ENCODE measurements at places on chromosomes 1 and 21.

DNA sequence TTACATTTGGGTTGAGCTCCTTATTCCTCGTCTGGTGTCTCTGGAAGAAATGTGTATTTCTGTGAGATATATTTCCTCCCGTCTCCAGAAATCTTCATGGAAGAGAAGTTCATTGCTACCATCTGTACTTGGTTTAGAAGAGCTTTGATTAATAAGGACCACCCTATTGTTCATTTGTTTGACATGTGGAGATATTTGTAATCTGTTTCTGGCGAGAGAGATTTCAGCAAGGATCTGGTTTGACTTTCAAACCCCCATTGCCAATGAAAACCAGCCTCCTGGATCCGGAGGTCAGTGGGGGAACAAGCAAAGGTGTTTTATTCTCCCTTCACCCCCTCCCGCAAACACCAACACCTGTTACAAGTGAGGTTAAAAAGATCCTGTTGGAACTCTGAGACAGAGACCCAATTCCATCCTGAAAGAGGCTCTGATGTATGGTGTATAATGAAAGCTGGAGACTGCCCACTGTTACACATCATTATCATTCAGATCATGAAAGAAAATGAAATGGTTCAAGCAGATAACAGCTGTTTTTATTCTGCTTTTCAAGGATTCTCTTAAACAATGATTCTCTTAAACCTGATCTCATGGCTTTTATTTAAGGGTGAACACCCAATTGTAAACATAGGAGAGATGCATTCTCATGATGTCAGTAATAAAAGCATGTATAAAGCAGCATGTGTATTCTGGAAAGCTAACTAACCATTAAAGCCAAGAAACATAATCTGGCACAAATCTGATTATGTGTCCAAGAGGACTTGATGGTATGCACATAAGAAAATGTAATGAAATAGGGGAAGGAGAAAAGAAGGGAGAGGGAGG lies 393.5 kb upstream of the ADGRL2 start:
- no peak for DNase-seq

GRCh38 chr21:44380876-44381275 lies 27.5 kb downstream of the TRPM2 start:
- DNase-seq = no peak

GRCh38 chr1:41108696-41109275 lies 87.3 kb upstream of the SLFNL1 start:
- no peak for DNase-seq

DNA sequence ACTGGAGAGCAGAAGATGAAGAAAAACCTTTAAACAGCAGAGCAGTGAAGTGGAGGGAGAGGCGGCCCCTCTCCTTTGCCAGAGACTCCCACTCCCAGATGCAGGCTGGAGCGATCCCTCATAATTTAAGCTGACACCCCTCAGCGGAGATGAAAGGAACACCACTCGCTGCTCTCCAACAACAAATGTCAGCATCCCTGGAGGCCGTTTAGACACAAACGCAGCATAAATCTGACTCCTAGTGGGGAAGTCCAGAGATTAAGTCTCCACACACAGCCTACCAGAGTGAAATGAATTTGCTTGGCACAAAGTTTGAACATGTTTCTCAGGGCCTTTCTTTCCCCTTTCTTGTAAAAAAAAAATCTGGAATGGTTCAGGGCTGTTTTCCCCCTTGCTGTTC lies 137.8 kb downstream of the LMX1A start:
- no peak for DNase-seq

DNA sequence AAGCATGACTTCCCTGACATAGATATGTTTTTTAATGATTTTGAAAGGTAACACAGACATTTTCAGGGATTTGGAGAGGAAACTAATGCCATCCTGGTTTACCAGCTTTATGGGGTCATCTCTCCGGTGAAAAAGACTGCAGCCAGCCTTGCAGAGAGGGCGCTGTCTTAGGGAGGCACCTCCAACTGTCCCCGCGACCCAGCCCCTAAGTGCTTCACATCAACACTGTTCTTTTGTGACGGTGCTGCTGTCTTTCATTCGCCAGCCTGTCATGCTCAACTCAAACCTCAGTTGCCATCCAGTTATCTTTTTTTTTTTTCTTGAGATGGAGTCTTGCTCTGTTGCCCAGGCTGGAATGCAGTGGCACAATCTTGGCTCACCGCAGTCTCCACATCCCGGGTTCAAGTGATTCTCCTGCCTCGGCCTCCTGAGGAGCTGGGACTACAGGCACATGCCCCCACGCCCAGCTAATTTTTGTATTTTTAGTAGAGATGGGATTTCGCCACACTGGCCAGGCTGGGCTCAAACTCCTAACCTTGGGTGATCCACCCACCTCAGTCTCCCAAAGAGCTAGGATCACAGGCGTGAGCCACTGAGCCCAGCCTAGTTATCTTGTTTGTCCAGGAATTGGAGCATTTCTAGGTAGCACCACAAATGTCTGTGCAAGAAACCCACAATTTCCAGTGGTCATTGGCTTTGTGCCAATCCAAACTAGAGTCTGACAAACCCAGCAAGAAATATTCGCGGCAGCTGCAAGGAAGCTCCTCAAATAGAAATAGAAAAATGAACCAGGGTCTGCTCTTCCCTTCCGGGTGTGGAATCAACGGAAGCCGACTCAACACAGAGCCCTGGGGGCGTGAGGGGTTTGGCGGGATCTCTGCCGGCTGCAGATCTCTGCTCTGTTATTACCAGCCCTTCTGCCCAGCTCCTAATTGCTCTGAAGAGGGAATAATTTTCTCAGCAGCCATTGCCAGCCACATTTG lies 24.2 kb downstream of the PDE9A start:
- no peak for DNase-seq

All from iPS DF 19.7 (cell line).